ENCODE measurements at places on chromosomes 6 and 20.

DNA sequence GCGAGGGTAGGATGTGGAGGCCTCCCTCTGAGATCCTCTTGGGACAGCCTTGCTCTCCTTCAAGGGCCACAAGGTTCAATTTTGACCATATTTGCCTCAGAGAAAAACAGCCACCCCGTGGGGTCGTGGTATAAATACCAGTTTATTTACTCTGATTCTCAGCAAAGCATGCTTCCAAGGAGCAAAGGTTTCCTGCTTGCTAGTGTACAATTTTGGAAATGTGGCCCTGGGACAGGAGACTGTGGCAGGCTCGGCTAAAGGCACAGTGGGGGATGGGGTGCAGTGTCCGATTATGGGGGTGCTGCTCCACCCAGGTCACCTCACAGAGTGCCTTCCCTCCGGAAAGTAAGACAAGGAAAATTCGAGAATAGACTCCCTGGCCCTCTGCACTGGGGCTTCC lies 31.1 kb downstream of the RBM38 start:
- no peak for DNase-seq

DNA sequence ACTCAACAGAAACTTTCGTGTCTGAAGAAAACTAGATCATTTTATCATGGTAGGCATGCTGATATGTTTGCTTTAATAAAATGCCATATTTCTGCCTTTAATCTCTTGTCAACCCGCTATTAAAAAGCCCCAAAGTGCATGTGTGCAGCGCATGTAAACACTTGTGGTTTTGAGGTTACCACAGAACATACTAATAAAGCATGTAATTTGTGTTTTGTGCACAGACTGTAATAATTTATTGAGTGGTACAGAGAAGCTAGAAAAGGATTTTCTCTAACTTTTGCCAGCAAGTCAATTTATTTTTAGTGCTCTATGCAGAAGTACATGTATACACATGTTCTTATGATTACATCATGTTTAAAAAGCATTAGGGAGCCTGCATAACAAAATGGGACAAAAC lies 349.9 kb upstream of the SLC35B3 start:
- no peak for DNase-seq

GRCh38 chr6:158488065-158488464 lies 71.8 kb upstream of the TMEM181 start:
- DNase-seq = peak; percentile 28

DNA sequence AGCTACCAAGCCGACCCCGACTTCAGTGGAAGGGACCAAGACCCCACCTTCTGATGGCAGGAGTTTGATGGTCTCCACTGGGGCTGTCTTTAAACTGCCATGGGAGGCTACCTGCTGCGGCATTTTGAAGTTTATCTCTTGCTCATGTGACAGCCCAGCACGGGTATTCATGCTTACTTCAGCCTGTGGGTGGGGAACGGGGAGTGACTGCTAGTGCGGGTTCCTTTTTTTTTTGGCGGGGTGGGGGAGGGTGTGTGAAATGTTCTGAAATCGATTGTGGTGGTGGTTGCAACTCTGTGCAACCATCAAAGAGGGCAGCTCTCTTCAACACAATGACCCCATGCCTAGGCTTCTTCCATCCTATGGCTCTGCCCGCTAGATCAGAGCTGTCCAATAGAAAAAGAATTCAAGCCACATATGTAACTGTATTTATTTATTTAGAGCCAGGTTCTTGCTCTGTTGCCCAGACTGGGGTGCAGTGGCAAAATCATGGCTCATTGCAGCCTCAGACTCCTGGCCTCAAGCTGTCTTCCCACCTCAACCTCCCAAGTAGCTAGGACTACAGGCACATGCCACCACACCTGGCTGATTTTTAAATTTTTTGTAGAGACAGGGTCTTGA lies 53.7 kb downstream of the PPP1R16B start:
- peak; percentile 46 for DNase-seq
